Activated CD8-positive, alpha-beta T cell treated with anti-CD3 and anti-CD28 coated beads for 36 hours (primary cell): ENCODE measurements at places on chromosomes 5 and 9. TPM values are rescaled to one million over a fixed set of nuclear protein-coding genes. Genes with fewer than 3 reads are reported as not detected.

DNA sequence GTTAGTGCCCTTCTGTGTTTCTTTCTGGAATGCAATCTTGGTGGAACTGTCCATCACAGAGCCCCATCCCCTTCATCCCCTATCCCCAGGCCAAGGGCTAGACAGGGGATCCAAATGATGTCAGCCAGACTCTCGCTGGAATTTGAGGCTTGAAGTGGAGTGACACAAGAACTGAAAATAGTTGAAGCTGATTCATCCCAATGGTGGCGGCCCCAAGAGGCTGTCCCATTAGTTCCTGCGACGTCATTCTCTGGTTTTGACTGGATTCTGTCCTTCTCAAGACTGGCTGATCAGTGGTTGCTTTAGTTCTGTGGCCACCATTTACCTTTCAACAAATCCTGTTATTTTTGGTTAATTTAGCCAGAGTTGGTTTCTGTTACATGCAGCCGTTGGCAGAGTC lies 59.9 kb downstream of the SUB1 start:
- no peak overlapping the region for H3K27ac ChIP-seq
- no peaks in the 10 kb centered on the region for H3K27me3 ChIP-seq
- H3K4me3 ChIP-seq, result no peak overlapping the region
- no peaks in the 10 kb centered on the region for H3K36me3 ChIP-seq
- peaks cover 4% of the 10 kb centered on the region for H3K4me1 ChIP-seq

DNA sequence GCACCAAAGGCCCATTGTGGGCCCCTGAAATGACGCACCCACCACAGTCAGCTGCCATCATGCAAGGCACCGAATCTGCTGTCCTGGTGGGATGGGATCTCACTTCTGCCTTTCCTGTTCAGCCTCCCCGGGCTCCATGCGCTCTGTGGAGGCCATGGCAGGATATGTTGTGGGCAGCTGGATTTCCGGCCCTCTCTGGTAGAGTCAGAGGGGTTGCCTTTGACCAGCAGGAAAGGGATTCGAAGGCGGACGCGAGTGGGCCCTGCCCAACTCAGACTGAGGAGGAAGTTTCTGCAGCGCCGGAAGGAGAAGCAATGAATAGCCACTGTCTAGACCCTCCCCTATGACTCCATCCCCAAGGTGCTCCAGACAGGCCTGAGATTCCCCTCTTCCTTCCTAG lies 35.5 kb downstream of the GADD45G start:
- no peak for DNase-seq
- no peaks in the 10 kb centered on the region for H3K27me3 ChIP-seq
- no peaks in the 10 kb centered on the region for H3K36me3 ChIP-seq
- H3K4me3 ChIP-seq, result no peak overlapping the region
- H3K27ac ChIP-seq, result no peak overlapping the region

- H3K4me3 ChIP-seq, result peak overlapping the region; percentile 45
- peaks cover 74% of the 10 kb centered on the region for H3K36me3 ChIP-seq
- H3K27ac ChIP-seq, result peak overlapping the region; percentile 56
These were observed 52.0 kb downstream of the PTTG1 start for GRCh38 chr5:160473681-160474080.

DNA sequence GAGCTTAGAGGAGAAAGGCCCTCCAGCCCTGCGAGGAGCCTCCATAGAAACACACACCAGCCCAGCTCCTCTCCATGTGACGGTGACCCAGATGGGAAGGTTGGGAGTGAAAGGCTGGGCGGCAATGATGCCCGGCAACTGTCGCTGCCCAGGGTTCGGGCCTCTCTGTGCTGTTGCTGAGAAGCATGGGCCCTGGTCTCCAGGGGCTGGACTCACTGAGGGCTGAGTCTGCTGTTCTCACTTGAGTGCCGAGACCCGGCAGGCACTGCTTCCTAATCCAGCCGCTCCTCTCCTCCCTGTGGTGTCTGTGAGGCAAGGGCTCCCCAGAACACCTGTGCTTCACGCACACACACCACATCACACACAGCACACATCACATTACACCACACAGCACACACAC lies 493.6 kb downstream of the GADD45G start:
- no peak for DNase-seq
- no peak overlapping the region for H3K4me3 ChIP-seq
- H3K4me1 ChIP-seq, result peaks cover 8% of the 10 kb centered on the region

DNA sequence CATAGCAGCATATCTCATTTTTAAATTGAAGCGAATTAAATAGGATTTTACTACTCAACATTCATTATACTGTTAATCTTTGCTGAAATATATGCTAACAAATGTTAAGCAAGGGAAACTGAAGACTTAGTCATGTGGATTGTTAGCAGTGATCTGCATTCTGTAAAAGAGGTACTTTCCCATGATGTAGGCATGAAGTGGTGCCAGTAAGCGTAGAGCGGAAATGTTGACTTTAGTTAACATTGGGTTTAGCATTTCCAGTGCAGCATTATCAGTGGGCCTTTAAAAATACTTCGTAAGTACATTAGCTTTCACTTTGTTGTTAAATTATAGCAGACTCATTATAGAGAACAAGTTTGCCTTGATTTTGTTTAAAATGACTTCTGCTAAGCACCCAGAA lies 130.3 kb downstream of the CDC42SE2 start:
- peak overlapping the region; percentile 66 for H3K4me3 ChIP-seq
- DNase-seq, result peak; percentile 69
- H3K4me1 ChIP-seq, result peaks cover 83% of the 10 kb centered on the region
- peak overlapping the region; percentile 88 for H3K27ac ChIP-seq

- H3K27ac ChIP-seq, result no peak overlapping the region
- no peaks in the 10 kb centered on the region for H3K36me3 ChIP-seq
- H3K4me1 ChIP-seq, result no peaks in the 10 kb centered on the region
- H3K27me3 ChIP-seq, result no peaks in the 10 kb centered on the region
- no peak overlapping the region for H3K4me3 ChIP-seq
These were observed 20.9 kb downstream of the CDHR2 start for GRCh38 chr5:176570044-176570443.

DNA sequence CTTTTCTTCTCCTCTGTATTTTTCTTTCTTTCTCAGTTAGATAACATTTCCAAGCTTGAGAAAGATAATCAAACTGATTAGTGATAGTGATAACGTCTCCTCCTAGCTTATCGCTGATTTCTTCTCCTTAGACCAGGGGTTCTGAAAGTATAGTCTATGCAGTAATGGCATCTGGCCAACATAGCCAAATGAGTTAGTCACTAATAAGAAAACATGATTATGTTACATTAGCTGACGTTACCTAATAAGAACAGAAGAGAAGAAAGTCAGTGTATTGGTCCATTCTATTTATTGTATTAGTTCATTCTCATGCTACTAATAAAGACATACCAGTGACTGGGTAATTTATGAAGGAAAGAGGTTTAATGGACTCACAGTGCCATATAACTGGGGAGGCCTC lies 111.2 kb downstream of the STRBP start:
- H3K4me1 ChIP-seq, result no peaks in the 10 kb centered on the region
- no peaks in the 10 kb centered on the region for H3K27me3 ChIP-seq
- no peak overlapping the region for H3K27ac ChIP-seq

DNA sequence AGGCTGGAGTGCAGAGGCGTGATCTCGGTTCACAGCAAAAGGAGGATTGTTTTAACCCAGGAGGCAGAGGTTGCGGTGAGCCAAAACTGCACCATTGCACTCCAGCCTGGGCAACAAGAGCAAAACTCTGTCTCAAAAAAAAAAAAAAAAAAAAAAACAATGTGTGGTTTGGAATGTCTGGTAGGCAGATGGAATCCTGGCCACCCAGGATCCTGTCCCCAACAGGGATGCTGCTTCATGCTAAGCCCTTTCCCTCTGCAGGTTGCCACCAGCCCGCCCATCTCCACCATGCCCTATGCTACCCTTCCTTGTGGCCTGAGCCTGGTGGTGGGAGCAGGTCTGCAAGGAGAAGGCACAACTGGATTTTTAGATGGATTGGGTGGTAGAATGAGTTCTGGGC lies 129.7 kb upstream of the HAND1 start:
- peaks cover 10% of the 10 kb centered on the region for H3K4me1 ChIP-seq
- no peak for DNase-seq
- no peak overlapping the region for H3K4me3 ChIP-seq
- H3K27me3 ChIP-seq, result peaks cover 52% of the 10 kb centered on the region

GRCh38 chr5:59143926-59144333 lies 561.1 kb downstream of the RAB3C start:
- DNase-seq, result peak; percentile 10
- no peak overlapping the region for H3K4me3 ChIP-seq
- peaks cover 12% of the 10 kb centered on the region for H3K4me1 ChIP-seq
- no peaks in the 10 kb centered on the region for H3K27me3 ChIP-seq

DNA sequence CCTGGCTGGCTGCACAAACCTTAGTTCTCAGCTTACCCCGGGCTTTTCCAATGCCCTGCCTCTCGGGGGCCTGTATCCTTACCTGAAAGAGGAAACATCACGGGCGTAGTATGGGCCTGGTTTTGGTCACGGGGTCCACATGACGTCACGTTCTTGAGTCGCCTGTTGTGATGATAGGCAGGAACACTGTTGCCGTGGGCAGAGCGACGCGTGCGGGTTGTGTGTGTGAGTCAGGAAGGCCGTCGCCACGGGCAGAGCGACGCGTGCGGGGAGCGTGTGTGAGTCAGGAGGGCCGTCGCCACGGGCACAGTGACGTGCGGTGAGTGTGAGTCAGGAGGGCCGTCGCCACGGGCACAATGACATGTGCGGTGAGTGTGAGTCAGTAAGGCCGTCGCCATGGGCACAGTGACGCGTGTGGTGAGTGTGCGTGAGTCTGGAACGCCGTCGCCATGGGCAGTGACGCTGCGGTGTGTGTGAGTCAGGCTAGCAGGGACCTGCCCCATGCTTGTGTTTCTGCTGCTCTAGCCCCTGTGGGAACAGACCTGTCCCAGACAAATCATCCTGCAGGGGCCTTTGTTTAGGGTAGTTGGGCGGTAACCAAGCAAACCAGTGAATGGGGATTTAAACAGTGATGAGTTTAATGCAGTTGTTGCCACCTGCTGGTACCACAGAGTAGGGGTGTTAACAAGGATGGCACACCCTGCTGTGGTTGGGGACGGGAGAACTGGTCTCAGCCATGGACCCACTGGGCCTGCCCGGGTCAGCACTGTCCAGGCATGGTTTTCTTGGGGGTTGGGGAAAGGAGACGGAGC lies 19.8 kb downstream of the TRIP13 start:
- H3K27ac ChIP-seq, result peak overlapping the region; percentile 58
- H3K4me1 ChIP-seq, result peaks cover 4% of the 10 kb centered on the region

GRCh38 chr5:170105642-170106611 lies at the start of gene FOXI1:
FOXI1 (plus strand) TSS chr5:170105897; CDS start chr5:170105958, 61 bp downstream.
- H3K4me1 ChIP-seq, result no peaks in the 10 kb centered on the region
- H3K27ac ChIP-seq, result no peak within 1 kb of the TSS
- no peak within 1 kb of the TSS for H3K4me3 ChIP-seq
- no peaks in the 10 kb centered on the region for H3K36me3 ChIP-seq
- no peak for DNase-seq

- no peaks in the 10 kb centered on the region for H3K27me3 ChIP-seq
- H3K4me1 ChIP-seq, result peaks cover 8% of the 10 kb centered on the region
- H3K27ac ChIP-seq, result no peak overlapping the region
These were observed 259.5 kb downstream of the NR3C1 start for GRCh38 chr5:143143973-143144372.

GRCh38 chr5:135089912-135090311 lies 55.9 kb upstream of the PITX1 start:
- DNase-seq, result no peak
- no peak overlapping the region for H3K27ac ChIP-seq
- no peaks in the 10 kb centered on the region for H3K4me1 ChIP-seq
- H3K4me3 ChIP-seq, result no peak overlapping the region
- peaks cover 9% of the 10 kb centered on the region for H3K27me3 ChIP-seq
- H3K36me3 ChIP-seq, result no peaks in the 10 kb centered on the region

- peak overlapping the region; percentile 62 for H3K4me3 ChIP-seq
- H3K36me3 ChIP-seq, result no peaks in the 10 kb centered on the region
- peaks cover 13% of the 10 kb centered on the region for H3K4me1 ChIP-seq
- peaks cover 16% of the 10 kb centered on the region for H3K27me3 ChIP-seq
- H3K27ac ChIP-seq, result no peak overlapping the region
These were observed 1.7 kb downstream of the TLE1 start for GRCh38 chr9:81687521-81688261.

DNA sequence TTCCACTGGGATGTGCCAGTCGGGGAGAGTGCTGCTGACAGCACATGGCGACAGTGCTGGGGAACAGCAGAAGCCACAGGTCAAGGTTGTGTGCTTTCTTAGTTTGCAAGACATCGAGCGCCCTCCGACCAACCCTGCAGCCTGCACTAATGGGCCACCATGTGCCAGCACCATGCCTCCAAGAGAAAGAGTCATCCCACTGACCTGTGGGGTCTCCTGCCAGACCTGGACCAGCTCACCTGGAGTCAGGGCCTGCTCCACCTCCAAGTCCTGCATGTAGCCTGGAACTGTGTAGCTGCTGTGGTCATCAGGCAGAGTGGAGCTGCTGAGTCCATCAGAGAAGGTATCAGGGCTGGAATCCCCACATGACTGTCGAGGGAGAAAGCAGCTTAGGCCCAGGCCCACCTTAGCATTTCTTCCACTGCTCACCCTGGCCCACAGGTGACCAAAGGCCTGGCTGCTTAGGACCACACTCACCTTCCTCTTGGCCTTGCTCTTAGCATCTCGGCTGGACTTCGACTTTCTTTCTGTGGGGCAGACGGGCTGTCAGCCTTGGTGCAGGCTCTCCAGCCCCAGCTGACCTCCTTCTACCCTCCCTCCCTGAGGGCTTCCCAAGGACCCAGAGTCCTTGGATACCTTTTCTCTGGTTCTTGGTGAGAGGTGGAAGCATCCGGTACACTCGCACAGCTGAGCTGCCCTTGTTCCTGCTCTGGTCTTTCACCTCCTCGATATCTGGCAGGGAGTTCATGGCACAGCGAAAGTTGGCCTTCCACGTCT lies 4.1 kb downstream of the IRF1 start:
- H3K4me1 ChIP-seq, result peaks cover 55% of the 10 kb centered on the region
- no peak for DNase-seq
- peaks cover 73% of the 10 kb centered on the region for H3K36me3 ChIP-seq
- no peaks in the 10 kb centered on the region for H3K27me3 ChIP-seq

- no peaks in the 10 kb centered on the region for H3K27me3 ChIP-seq
- H3K4me1 ChIP-seq, result peaks cover 56% of the 10 kb centered on the region
- no peak overlapping the region for H3K4me3 ChIP-seq
- DNase-seq, result no peak
- no peak overlapping the region for H3K27ac ChIP-seq
These were observed 26.9 kb downstream of the PPP3R2 start for GRCh38 chr9:101567725-101568350.

DNA sequence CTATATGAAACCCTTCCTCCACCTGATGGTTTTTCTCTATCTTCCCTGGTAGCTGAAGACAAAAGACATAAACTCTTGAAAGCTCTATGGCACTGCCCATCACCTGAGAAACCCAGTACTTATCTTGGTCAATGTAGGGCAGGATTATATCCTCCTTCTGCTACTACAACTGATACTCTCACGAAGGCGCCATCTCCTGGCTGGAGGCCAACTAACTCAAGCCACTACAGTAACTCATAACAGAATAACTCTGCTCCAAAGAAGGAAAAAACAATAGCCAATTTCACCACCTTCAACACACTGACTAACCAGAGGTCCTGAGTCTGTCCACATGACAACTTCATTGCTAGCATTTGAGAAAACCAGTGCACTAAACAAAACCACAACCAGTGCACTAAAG lies 409.2 kb downstream of the CETN3 start:
- peak; percentile 6 for DNase-seq
- H3K36me3 ChIP-seq, result no peaks in the 10 kb centered on the region
- no peak overlapping the region for H3K27ac ChIP-seq
- H3K27me3 ChIP-seq, result no peaks in the 10 kb centered on the region
- no peak overlapping the region for H3K4me3 ChIP-seq

- no peak overlapping the region for H3K27ac ChIP-seq
- H3K36me3 ChIP-seq, result no peaks in the 10 kb centered on the region
- no peak overlapping the region for H3K4me3 ChIP-seq
- peaks cover 47% of the 10 kb centered on the region for H3K27me3 ChIP-seq
These were observed 66.7 kb downstream of the KCNIP1 start for GRCh38 chr5:170570476-170570875.

Gene CBY3
- total RNA-seq, result 1.2 TPM

Gene ADCY2
- total RNA-seq, result not detected

Gene SYNPO
- 0.18 TPM for total RNA-seq

Gene CDHR2
- 0.47 TPM for total RNA-seq

Gene CAMSAP1
- total RNA-seq, result 20.2 TPM

Gene ISL1
- total RNA-seq, result not detected
